ENCODE measurements at places on chromosomes 5 and 9.

GRCh38 chr9:35448496-35448895 is 41.4 kb upstream of the RUSC2 start:
- no peak for DNase-seq

GRCh38 chr5:161719157-161719556 is 33.6 kb downstream of the GABRA6 start:
- no peak for DNase-seq

DNA sequence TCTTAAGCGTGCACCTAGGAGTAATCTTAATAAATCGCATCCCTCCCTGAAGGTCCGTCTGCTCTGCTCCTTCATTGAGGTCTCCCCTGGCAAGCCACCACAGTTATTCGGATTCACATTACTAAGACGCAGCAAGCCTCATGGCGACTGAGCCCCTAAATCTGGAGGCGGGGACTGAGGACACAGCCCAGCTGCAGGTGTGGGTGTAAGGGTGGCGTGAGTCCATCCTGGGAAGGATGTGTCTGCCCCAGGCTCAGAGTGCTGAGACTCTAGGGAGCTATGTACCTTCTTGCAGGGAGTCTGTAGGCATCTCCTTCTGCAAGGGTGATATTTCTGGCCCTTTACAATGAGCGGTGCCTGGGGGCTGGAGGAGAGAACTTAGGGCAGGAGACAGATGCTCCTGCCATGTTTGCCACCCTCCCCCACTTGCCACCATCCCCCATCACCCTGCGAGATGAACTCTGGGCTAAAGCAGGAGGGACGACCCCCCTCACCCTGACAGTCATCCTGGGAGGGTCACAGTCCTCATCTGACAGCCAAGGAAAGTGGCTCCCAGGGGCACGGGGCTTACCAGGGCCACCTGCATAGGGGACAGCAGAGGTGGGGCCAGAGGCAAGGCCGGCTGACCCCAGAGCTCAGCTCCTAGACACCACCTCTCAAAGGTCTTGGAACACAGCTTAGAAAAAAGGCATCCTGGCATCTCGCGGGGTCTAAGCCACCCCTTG is 76.4 kb upstream of the FCN1 start:
- no peak for DNase-seq

DNA sequence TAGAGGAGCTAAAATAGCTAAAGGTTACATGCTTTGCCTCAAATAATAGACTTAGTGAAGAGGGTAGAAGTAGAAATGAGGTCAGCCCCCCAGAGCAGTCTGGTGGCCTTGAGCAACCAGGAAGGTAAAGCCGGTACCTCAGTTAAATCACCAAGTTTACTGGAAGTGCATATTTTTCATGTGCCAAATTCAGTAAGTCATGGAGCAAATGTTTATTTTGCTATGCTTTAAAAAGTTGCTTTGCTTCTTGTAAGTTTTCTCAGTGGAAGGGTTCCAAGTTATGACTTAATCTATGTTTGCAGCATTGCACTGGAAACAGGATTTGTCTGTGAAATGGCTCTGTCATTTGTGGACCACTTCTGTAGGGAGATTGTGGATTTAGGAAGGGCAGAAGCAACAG is 256.7 kb downstream of the ARRDC3 start:
- DNase-seq: no peak

- DNase-seq: no peak
Measured at GRCh38 chr5:169070413-169070812, 230.5 kb downstream of the SLIT3 start.

- no peak for DNase-seq
Measured at GRCh38 chr9:75464726-75465125, 376.4 kb downstream of the OSTF1 start.

DNA sequence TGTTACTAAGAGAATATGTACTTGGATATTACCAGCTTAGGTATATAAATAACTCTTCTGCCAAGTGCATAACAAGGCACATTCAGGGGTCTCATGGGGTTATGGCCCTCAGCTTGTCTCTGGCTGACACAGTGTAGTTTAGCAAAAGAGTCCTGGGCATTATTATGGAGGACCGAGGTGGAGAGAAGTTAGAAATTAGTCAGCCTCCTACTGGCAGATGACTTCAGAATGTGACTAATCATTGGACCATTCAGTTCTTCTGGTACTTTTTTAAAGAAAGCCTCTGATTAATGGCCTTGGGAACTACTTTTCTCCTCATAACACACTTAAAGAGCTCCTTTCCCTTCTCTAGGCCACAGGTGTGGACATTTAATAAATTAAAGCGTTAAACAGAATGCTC is 178.9 kb downstream of the SH3GL2 start:
- DNase-seq: no peak

GRCh38 chr5:5658889-5659465 is 236.5 kb downstream of the ICE1 start:
- no peak for DNase-seq

GRCh38 chr5:142286111-142286510 is 38.7 kb downstream of the SPRY4 start:
- DNase-seq: no peak

DNA sequence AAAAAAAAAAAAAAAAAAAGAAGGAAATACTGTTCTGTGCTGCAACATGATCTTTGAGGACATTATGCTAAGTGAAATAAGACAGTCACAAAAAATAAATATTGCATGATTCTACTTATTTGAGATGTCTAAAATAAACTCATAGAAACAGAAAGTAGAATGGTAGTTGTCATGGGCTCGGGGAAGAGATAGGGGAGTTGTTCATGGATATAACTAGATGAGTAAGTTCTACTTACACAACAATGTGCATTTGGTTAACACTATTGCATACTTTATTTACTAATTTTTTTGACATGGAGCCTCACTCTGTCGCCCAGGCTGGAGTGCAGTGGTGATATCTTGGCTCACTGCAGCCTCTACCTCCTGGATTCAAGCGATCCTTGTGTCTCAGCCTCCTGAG is 15.2 kb downstream of the MAML1 start:
- peak; percentile 96 for DNase-seq

DNA sequence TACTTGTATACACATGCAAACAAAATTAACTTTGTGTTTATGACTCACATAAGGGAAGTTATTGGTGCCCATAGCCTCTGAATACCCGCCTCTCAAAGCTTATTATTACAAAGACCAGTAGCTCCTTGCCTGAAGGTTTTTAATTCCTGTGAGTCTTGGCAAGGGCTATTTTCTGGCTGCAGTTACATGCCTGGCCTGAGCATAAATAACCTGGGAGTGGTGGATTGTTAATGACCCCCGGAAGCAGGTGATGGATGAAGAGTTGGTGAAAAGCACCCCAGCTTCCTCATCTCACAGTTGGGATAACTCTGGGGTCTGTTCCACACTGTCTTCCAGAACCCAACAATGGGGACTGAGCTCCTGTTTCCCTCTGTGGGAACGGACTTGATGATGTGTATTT is 594.5 kb downstream of the PDE4D start:
- no peak for DNase-seq

- no peak for DNase-seq
Measured at GRCh38 chr5:56429110-56429561, 196.0 kb upstream of the ANKRD55 start.

- DNase-seq: no peak
Measured at GRCh38 chr9:34279411-34279810, 49.7 kb downstream of the KIF24 start.

- no peak for DNase-seq
Measured at GRCh38 chr5:33283243-33283642, 157.5 kb upstream of the TARS1 start.

- no peak for DNase-seq
Measured at GRCh38 chr9:127793093-127793708, 7.4 kb downstream of the CDK9 start.

DNA sequence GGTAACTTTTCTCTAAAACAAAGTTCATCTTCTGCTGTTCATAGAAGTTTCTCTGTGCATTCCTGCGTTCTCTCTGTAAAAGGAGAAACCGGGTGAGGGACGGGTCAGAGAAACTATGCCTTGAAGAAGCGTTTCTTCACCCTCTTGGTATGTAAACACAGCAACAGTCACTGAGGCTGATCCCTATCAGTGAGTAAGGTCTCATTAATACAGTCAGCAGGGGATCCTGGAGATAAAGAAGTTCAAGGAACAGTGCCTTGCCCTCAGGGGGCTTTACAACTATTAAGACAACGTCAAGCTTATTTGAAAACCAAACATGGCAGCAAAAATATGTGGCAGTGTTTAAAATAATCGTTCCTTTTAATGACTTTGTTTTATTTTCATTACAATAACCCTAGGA is 202.9 kb upstream of the IL12B start:
- no peak for DNase-seq

GRCh38 chr9:16387382-16387781 is 483.1 kb downstream of the BNC2 start:
- DNase-seq: no peak

Data from inflammatory macrophage treated with lipopolysaccharide for 4 hours (primary cell).